ENCODE measurements at places on chromosomes 3 and 15.

- DNase-seq, result peak; percentile 68
Observed at GRCh38 chr3:13040361-13041074, 32.7 kb downstream of the IQSEC1 start.

- peak; percentile 47 for DNase-seq
Observed at GRCh38 chr3:196948442-196949284, 6.3 kb upstream of the NCBP2 start.

DNA sequence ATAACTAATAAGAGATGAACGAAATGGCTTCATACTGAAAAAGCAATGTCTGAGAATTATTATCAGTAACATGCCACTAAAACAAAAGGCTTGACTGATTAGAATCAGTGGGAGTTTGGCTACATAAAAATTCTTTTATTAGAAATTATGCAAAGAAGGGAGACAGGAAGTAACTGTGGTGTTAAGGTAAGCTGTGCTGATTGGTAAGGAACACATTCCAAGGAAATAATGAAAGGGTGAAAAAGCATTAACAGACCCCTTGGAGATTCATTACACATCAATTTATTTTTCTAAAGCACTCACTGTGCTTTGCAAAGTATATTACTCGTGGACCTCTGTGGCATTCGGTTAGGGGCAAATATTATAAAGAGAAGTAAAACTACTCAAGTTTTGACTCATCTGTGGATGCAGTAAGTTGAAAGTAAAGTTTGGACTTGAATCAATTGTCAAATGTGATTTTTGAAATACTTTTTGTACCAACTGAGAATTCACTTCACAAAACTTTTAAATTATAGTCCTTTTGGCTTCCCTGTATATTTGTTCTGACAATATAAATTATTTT, 176.1 kb upstream of the ZPLD1 start:
- no peak for DNase-seq

- DNase-seq, result no peak
Observed at GRCh38 chr3:117885011-117885441, 1149.6 kb downstream of the IGSF11 start.

DNA sequence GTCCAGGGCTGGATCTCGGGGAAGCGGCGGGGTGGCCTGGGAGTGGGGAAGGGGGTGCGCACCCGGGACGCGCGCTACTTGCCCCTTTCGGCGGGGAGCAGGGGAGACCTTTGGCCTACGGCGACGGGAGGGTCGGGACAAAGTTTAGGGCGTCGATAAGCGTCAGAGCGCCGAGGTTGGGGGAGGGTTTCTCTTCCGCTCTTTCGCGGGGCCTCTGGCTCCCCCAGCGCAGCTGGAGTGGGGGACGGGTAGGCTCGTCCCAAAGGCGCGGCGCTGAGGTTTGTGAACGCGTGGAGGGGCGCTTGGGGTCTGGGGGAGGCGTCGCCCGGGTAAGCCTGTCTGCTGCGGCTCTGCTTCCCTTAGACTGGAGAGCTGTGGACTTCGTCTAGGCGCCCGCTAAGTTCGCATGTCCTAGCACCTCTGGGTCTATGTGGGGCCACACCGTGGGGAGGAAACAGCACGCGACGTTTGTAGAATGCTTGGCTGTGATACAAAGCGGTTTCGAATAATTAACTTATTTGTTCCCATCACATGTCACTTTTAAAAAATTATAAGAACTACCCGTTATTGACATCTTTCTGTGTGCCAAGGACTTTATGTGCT, 527 bp downstream of the B2M start:
- DNase-seq, result peak; percentile 90

DNA sequence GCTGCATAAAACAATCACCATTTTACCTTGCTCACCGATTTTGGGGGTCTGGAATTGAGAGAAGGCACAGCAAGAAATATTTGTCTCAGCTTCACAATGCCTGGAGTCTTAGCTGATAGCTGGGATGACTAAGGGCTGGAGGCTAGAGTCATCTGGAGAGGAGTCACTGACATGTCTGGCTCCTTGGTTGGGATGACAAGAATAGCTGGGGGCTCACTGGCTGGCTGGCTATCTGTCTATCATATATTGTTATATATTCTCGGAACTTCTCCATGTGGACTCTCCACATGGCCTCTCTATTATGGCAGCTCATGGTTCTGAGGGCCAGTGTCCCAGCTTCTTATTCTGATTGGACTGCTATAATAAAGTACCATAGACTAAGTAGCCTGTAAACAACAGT, 20.0 kb upstream of the TRIM71 start:
- no peak for DNase-seq

GRCh38 chr3:177813322-177813721, 616.0 kb upstream of the TBL1XR1 start:
- DNase-seq, result no peak

DNA sequence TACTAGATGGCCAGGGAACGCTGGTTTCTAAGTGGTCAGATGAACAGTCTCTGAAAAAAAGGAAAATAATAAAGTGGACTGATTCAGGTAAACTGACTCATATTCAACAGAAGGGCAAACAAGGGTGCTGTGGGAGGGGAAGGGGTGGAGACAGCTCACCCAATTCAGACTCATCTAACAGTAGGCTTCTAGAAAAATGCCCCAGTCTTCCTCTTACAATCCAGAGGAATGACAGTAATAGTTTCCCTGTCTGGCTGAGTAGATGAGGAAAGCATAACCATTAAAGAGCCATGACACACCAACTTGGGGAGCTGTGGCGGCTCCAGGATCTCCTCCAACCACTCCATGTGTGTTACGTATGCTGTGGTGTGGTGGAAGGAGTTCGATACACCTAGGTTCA, 231.4 kb upstream of the UMPS start:
- no peak for DNase-seq

Data from activated CD8-positive, alpha-beta memory T cell treated with anti-CD3 and anti-CD28 coated beads for 24 hours (primary cell).